ENCODE measurements at places on chromosomes 11 and 22.

DNA sequence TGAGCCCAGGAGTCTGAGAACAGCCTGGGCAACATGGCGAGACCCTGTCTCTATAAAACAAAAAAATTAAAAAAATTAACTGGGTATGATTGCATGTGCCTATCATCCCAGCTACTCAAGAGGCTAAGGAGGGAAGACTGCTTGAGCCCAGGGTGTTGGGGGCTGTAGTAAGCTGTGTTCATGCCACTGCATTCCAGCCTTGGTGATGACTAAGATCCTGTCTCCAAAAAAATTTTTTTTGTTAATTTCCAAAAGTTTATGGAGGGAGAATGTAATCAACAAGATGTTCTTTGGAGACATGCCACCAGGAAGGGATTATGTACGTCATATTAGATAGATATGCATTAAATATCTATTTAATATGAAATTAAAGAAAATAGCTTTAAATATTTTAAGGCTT, 267.5 kb downstream of the SBF2 start:
- no peak for DNase-seq

DNA sequence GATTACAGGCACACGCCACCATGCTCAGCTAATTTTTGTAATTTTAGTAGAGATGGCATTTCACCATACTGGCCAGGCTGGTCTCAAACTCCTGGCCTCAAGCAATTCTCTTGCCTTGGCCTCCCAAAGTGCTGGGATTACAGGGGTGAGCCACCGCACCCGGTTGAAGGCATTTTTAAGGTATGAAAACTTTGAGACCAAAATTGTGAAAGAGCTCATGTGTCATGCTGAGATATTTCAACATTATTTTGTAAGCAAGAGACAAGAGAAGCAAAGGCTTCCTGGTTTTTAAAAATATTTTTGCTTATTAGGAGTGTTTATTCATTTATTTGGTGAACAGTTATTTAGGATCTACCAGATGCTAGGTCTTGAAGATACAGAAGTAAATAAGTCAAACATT, 6.8 kb downstream of the NHERF4 start:
- DNase-seq = no peak

DNA sequence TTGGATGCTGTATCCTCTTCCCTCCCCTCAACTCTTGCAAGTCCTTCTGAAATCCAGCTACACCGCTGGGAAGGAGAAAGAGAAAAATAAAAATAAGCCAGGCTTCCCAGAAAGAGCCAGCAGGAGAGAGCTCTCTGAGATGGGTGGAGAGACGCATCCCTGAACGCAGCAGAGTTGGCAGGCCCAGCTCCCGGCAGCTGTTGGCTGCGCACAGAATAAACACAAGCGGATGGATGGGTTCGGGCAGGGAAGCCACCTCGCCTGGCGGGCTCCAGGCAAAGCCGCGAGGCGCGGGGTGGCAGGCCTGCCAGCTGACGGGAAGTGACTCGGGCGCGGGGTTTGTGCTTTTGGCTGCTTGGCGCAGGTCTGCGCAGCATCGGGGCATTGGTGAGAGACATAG, 537.7 kb downstream of the MIAT start:
- no peak for DNase-seq

DNA sequence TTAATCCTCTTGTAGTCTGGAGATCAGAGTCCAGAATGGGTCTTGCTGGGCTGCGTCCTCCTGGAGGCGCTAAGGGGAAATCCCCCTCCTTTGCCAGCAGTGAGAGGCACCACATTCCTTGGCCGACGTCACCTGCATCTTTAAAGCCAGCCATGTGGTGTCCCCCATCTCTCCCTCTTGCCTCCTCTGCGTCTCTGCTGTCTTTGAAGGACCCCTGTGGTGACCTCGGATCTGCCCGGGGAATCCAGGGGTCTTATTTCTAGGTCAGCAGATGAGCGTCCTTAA, 27.2 kb upstream of the PARVB start:
- DNase-seq = no peak

GRCh38 chr11:12914400-12914912, 94.7 kb upstream of the RASSF10 start:
- peak; percentile 94 for DNase-seq

DNA sequence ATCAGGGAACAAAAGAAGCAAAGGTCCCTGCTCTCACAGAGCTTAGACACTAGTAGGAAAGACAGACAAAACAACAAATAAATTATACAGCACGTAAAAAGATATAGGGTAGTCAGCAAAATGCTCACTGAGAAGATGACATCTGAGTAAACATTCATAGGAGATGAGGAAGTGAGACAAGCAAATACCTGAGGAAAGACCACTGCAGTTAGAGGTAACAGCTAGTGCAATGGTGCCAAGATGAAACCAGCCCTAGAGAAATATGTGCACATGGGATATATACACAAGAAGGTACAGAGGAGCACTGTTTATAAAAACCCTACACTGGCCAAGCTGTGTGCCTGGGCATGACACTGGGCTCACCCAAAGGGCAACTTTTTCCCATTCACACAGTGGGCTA, 9.8 kb downstream of the CYP2R1 start:
- DNase-seq = no peak

DNA sequence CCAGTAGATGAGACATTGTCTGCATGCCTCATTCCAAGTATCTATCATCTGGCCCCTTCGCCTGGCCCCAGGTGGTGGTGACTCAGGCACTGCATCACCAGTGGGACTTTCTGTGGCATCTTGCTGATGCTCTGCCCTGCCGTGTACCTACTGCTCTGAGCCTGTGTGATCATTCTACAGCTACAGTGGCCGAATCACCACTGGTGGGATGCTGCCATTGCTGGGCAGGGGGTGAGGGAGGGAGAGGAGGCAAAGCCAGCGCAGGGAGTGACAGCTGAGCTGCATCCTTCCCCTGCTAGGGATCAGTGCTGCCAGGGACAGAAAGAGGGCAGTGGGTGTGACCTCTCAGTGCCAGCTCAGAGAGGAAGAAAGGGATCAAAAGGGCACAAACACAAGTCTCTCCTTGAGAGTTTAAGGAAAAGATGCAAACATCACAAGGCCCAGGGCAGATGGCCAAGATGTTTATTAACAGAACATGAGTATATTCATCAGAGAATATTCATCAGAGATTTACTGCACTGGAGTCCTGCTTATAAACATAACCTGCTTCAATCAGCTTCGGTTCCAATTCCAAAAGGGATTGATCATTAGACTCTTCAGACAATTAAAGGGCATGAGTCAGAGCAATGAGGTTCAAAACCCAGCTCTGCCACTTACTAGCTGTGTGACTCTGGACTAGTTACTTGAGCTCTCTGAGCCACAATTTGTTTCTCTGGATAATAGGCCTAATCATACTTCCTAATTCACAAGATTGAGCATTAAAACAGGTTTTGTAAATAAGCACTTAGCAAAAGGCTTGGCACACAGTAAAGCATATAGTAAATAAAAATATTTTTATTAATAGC, 109.8 kb downstream of the NAT10 start:
- no peak for DNase-seq

DNA sequence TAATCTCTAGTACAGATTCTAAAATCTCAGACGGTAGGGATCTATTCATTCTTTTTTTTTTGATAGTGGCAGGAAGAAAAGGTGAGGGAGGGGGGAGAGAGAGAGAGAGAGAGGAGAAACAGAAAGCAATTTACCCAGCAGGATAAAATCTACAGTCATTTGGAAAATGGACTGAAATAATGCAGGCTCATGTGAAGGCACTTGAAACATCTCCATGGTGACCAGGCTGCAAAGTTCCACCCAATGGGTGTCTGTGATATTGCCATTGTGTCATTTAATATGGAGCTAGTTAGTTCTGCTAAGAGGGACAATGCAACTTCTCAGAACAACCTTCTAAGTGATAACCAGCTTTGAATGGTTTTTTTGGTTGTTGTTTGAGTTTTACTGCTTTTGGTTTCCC, 165.2 kb upstream of the RAG2 start:
- no peak for DNase-seq

- no peak for DNase-seq
Measured at GRCh38 chr11:43983221-43983810, 40.9 kb downstream of the C11orf96 start.

GRCh38 chr22:21028277-21029251, 3.8 kb downstream of the SLC7A4 start:
- DNase-seq = no peak

DNA sequence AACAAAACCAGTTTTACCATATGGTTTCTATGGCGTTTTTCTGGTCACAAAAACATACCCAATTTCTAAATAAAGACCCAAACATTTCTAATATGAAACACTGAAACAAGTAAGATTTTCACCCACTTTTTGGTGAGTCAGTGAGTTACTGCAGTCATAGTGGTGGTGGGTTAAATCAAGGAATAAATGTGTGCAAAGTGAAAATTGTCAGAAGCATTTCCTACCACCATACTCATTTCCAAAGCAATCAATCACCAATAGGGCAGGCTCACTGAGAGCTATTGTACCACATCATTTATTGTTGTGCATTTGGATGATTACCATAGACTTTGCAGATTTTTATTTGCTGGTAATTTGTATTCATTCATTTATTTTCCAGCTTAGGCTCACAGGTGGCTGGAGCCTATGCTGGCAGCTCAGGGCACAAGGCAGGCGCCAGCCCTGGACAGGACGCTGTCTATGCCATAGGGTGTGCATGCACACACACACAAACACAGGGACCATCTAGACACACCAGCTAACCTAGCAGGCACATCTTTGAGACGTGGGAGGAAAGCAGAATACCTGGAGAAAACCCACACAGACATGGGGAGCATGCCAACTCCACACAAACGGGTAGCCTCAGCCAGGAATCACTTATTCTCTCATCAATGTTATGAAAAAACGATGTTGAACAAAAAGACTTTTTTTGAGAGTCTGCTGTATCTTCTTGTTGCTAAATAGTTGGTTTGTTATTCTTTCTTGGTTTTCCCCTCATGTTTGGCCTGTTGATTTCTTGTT, 5.1 kb downstream of the FAM118B start:
- DNase-seq = no peak

GRCh38 chr11:11979488-11980117, 28.8 kb downstream of the DKK3 start:
- no peak for DNase-seq

GRCh38 chr11:102464859-102465500, 12.4 kb upstream of the TMEM123 start:
- DNase-seq = no peak

DNA sequence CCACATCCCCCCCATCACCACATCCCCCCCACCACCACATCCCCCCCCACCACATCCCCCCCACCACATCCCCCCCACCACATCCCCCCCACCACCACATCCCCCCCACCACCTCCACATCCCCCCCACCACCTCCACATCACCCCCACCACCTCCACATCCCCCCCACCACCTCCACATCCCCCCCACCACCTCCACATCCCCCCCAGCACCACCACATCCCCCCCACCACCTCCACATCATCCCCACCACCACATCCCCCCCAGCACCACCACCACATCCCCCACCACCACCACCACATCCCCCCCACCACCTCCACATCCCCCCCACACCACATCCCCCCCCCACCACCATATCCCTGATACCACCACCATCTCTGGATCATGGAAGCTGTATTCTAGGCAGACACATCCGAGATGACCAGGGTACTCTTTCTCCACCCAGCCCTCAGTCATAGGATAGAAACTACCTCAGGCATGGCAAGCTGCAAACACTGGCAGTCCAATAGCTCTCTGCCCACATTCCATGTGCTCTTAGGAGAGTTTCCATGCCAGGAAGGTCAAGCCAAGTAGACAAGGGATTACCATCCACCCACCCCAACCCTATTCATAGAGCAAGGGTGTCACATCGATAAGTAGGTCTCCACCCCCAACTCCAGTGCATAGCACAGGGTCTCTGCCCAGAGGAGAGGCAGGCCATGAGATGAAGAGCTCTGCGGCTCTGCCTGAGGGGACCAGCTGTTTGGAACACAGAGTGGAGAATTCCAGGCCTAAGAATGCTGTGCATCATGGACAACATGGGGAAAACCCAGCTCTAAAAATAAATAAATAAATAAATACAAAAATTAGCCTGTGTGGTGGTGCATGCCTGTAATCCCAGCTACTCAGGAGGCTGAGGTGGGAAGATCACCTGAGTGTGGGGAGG, 33.0 kb upstream of the TEAD1 start:
- DNase-seq = no peak

DNA sequence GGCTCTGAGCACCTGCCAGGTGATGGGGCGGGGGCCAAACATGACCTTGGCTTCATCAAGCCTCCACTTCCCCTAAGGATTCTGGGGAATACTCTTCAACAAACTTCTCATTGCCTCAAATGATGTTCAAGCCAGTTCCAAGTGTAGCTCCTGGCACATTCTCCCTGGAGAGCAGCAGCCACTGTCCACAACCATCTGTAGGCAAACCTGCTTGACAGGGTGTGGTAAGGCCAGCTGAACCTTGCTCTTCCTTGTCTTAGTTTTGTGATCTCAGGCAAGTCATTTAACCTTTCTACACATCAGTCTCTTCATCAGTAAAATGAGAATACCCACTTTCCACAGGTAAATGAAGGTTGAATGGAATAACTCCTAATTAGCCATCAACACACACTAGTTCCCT, 323.3 kb downstream of the TENM4 start:
- no peak for DNase-seq

GRCh38 chr22:47171441-47172221, 409.2 kb downstream of the TBC1D22A start:
- no peak for DNase-seq

DNA sequence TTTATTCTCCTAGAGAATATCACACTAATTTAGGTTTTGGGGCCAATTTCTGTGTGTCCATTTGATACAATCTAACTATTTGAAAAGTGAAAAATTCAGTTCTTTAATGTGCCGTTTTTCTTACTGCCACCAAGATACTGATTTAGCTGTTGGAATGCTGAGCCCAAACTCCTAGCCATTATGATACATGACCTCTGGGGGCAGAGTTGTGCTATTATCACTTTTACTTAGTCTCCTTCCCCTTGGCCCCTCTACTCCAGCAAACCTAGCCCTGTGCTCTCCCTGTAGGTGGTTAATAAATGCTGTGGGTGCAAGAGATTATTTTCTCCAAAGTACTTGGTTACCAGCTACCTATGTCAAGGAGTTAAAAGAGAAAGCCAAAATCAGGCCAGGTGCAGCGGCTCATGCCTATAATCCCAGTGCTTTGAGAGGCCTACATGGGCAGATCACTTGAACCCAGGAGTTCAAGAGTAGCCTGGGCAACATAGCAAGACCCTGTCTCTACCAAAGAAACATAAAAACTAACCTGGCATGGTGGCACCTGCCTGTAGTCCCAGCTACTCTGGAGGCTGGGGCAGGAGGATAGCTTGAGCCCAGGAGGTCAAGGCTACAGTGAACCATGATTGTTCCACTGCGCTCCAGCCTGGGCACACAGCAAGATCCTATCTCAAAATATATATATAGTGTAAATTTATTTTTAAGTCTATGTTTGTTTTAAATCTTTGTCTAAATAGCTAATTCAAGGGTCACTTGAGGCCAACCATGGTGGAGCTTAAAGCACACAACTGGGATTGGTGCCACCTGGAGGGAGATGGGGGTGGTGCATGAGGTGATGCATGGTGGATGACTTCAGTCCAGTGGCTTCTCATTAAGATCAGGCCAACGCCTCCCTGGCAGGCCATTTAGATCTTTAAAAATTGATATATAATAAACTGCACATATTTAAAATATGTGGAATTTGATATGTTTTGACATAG, 193.2 kb upstream of the PLET1 start:
- DNase-seq = no peak

Measured in globus pallidus (tissue), 1 donor.